ENCODE measurements at places on chromosomes 7 and 10.

DNA sequence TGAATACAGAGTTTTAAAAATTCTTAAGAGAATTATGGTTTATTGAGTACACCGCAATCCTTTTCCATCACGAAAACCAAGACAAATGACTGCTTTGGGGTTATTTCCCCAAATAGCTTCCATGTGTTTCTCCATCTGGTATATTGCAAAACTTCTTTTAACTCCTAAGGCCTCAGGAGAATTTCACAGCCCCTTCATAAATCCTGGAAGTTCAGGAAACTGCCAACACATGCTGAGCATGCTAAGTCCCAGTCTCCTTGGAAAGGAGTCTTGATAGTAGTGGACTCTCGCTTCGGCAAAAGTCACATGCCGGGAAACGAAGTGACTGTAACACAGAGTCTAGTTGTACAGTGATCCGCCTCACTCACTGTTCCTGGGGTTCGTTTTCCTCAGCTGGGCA lies 88.1 kb upstream of the RSU1 start:
- DNase-seq: no peak

DNA sequence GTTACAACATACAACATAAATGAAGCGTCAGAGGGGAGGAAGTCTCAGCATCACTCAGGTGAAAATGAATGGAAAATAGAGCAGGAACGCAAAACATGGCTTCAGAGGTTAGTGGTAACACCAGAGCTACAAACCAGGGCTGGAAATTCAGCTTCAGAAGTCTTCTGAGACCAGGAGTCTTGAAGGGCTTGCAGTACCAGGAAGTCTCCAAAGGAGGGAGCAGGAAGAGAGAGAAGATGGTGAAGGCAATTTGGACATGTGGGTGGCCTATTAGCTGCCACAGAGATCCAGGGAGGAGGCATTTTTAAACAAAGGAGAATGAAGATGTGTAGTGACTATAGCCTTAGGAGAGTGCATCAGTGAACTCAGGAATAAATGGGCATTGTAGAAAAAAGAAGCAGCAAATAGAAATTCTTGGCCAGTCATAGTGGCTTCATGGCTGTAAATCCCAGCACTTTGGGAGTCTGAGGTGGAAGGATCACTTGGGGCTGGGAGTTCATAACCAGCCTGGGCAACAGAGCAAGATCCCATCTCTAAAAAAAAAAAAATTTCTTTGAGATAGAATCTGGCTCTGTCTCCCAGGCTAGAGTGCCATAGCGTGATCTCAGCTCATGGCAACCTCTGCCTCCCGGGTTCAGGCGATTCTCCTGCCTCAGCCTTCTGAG lies 9.3 kb upstream of the TET1 start:
- DNase-seq: peak; percentile 25

- no peak for DNase-seq
Measured at GRCh38 chr10:47330804-47331203, 8.6 kb downstream of the GDF2 start.

DNA sequence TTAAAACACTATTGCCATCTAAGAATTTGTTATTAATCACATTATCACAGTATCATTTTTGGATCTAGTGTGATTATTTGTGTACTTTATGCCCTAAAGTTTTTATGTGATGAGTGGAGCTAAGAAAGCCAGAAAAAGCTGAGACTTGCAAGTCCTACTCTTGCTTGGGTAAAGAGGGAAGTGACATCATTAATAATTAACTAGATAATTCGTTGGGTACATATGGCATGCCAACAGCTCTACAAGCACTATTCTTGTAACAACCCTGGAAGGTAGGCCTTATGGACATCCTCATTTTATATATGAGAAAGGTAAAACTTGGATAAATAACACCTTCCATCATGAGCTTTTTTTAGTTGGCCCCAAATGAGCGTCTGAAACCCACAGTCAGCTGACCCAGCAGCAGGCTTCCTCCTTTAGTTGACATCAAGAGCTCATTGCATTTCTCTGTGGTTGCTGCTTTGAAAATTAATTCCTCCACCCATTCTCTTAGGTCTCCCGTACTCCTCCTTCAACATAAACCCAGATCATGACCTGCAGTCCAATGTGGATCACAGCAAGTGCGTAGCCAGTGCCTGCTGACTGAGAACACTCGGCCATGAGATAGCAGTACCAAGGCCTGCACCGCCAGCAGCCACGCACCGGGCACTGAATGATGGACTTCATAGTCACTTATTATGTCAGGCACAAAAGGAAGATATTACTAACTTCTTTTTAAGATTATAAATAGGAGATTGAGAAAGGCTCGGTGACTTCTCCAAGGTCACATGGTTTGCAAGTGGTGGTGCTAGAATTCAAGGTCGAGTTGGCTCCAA lies 292.0 kb upstream of the AOAH start:
- DNase-seq: no peak

DNA sequence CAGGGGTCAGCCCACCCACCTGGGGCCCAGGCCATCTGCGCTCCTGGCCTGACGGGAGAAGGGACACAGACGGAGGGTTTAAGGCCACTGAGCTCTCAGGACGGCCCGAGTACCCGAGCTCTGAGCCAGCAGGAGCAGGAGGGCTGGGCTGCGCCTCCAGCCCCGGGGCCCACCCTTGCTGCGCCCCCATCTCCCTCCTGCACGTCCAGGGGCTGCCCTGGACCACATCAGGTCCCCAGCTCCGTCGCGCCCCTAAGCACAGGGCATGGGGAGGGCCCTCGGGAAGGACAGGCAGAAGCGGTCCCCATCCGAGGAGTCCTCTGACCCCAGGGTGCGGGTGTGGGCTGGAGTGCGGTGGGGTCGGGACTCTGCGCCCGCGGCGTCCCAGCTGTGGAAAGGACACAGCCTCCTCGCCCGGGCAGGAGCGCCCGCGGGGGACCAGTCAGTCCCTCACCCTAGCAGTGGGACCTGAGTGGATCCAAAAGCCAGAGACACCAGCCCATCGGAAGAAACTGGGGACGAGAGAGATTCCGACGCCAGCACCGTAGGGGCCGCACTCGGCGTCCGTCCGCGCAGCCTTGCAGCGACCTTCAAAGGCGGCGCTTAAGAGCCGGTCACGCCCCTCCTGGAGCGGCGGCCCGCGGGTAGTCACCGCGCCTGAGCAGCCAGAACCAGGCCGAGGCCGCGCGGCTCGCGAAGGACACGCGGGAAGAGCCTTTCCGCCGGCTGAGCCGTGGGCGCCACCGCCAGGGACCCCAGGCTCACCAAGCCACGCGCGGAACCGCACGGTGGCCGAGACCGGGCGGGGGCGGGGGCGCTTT lies 15.9 kb downstream of the CAMK2B start:
- peak; percentile 22 for DNase-seq

DNA sequence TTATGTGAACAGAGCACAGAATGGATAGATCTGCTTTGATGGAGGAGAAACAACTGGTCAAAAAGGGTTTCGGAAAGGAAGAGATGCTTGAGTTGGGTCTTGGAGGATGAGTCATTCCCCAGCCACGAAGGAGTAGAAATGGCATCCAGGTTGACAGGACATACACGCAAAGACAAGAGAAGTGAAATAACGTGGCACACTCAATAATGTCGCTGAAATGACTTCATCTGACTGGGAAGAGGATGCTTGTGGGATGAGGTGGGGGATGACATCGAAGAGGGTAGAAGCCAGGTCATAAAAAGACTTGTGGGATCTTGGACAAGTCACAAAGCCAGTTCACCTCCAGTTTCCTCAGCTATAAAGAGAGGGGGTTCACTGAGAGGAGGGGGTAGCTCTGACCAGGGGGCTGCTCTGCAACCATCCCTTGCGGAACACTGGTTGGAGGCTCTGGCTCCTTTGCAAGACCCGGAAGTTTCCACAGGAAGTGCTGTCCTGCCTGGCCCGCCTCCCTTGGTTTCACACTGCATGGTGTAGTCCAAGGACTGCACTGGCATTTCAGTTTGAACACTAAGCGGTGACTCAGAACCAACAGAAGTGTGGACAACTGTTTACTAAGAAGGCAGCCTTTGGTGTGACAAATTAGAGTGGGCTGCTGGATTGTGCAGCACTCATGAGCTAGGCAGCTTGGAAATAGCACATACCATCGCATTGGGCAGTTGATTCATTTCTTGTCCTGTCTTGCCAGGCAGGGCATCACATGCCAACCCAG lies 189.9 kb upstream of the ADO start:
- DNase-seq: no peak

GRCh38 chr10:17453373-17454091 lies 863 bp downstream of the ST8SIA6 start:
- DNase-seq: peak; percentile 34

DNA sequence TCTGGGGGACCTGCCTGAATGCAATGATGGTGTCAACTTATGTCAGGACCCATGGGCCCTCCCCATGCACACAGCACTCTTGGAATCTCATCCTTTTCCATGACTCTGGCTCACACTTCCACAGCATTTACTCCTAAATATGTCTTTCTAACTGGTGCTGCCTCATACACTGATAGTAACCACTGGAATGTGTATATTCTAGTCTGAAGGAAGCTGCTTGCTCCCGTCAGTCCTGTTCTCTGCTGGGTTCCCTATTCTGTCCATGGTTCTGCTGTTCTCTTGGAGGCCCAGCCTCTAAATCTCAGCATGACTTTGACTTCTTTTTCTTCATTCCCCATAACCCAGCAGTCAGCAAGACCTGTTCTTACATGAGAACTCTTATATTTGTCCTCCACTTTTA lies 1055.1 kb downstream of the KCNMA1 start:
- no peak for DNase-seq

- DNase-seq: no peak
Measured at GRCh38 chr10:14035506-14035905, 295.2 kb downstream of the FRMD4A start.

DNA sequence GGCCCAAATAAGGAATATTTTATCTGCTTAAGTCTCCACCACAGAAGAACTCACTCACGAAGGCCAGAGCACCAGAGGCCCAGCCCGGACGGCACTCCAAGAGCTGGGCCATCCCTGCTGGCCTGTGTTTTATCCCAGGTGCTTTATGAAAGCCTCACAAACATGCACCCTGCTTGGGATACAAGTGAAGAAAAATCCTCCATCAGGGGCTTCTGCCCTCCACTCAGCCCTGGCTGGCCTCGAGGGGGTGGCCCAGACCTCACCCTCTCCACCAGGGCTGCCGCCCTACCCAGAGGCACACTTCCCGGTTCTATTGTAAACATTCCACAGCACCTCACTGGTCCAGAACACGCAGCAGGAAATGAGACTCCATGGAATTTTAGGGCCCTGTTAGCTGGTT lies 19.8 kb upstream of the DNAAF5 start:
- DNase-seq: no peak

- no peak for DNase-seq
Measured at GRCh38 chr10:125757742-125758141, 17.9 kb downstream of the MMP21 start.

- DNase-seq: no peak
Measured at GRCh38 chr10:33133557-33133956, 175.5 kb upstream of the ITGB1 start.

DNA sequence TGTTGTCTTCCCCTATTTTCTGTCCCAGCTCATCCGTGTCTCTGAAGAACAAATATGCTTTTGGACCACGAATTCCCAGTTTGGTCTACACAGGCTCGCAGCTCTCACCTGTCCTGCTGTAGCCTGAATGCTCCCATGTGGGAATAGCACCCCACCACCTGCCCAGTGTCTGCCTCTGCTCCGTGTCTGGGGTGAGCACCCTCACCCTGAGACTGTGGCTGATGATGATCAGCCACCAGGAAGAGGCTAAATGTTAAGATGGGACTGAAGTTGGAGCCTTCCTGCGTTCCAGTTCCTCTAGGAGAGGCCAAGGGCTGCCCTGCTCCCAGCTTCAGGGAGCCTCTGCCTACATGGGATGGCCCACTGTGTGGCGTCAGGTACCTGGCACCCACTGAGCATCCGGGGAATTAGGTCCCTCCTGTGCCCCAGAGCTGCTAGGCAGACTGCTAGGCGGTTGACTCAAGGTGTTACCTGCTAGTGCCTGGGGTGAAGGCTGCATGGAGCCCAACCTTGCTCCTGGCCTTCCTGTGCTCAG lies 3.7 kb downstream of the PGAM2 start:
- no peak for DNase-seq

GRCh38 chr7:57646901-57647246 lies 196.9 kb downstream of the ZNF716 start:
- DNase-seq: no peak

- DNase-seq: no peak
Measured at GRCh38 chr10:31036209-31036608, 4.5 kb upstream of the ZNF438 start.

DNA sequence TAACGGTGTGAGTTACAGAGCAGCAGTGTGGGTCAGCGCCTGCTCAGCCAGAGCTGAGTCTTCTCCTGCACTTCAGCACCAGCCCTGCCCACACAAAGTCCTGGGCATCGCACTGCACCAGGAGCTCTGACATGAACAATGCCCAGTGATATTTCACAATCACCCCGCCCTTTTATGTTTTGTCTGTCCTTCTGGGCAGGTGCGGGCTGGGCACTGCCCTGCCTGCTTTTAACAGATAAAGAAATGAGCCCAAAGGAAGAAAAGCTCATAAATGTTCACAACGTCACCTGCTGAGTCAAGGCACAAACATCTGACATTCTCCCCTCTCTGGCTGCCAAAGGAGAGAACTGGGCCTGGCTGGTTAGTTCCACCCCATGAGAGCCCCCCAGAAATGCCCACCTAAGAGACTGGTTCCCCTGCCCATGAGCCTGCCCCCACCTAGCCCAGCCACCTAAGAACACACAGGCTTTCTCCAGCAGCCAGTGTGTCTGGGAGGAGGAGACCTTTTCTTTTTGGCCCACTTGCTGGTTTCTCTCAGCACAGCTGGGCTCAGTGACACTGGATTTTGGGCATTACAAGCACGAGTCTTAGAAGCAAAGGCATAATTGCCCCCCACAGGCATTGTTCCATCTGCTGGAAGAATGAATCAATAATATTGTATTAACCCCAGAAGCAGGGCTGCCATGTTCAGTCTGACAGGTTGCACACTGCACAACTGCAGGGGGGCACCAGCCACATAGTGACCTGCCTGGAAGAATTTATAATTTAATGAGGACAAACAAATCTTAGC lies 22.3 kb downstream of the CALML3 start:
- no peak for DNase-seq

- no peak for DNase-seq
Measured at GRCh38 chr7:107258737-107259136, 89.9 kb downstream of the HBP1 start.

DNA sequence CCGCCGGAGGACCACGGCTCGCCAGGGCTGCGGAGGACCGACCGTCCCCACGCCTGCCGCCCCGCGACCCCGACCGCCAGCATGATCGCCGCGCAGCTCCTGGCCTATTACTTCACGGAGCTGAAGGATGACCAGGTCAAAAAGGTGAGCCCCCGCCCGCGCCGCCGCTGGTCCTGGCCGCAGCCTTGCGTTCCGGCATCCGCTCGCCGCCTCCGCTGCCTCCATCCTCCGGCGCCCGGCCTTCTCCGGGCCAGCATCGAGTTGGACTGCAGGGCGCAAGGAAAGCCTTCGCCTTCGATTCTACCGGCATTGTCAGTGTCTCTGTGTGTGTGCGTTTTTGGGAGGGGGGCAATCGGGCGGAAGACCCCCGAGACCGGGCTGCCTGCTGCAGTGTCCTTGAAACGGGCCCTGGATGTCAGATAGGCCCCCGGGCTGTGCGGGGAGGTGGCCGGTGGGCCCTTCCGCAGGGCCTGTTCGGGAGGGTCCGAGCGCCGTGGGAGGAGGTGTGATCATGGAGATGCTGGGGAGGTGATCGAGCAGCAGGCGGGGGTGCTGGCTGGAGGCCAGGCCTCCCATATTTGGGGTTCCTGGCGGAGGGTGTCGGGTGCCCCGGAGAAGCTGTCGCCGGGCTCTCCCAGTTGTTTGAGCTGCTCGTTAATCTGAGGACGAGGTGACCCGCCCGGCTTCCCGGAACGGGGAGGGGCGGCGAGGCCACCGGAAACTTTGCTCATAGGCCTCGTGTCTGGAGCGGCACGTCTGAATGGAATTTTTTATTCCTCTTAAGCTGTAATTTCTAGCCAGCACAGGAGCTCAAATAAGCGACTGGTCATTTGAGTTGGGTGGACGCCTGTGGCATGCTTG lies 40.8 kb downstream of the HK1 start:
- DNase-seq: peak; percentile 71
